ENCODE measurements at places on chromosomes 16 and 17. TPM values are rescaled to one million over a fixed set of nuclear protein-coding genes. Genes with fewer than 3 reads are reported as not detected.

DNA sequence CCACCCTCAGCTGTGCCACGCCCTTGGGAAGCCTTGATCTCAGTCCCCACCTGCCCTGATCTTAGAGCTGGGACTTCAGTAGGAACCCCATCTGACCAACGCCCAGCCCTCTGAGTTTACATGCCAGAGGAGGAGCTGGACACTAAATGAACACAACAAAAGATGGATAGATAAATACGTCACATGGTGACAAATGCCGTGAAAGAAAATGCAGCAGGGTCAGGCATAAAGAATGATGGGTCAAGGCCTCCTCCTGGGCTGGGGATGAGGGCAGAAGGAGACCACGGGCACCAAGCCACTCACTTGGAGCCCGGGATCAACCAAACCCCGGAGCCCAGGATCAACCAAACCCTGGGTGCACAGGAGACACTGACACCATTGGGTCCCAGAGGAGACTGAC, 354.9 kb downstream of the C16orf95 start:
- H3K27me3 ChIP-seq = peaks cover 98% of the 10 kb centered on the region
- no peak for DNase-seq
- no peak overlapping the region for H3K27ac ChIP-seq
- no peak overlapping the region for H3K4me3 ChIP-seq
- H3K4me1 ChIP-seq = no peaks in the 10 kb centered on the region

GRCh38 chr17:34006126-34006525, 249.0 kb upstream of the CCL2 start:
- H3K36me3 ChIP-seq = no peaks in the 10 kb centered on the region
- no peak for DNase-seq
- no peak overlapping the region for H3K27ac ChIP-seq
- no peaks in the 10 kb centered on the region for H3K27me3 ChIP-seq
- H3K4me3 ChIP-seq = no peak overlapping the region

DNA sequence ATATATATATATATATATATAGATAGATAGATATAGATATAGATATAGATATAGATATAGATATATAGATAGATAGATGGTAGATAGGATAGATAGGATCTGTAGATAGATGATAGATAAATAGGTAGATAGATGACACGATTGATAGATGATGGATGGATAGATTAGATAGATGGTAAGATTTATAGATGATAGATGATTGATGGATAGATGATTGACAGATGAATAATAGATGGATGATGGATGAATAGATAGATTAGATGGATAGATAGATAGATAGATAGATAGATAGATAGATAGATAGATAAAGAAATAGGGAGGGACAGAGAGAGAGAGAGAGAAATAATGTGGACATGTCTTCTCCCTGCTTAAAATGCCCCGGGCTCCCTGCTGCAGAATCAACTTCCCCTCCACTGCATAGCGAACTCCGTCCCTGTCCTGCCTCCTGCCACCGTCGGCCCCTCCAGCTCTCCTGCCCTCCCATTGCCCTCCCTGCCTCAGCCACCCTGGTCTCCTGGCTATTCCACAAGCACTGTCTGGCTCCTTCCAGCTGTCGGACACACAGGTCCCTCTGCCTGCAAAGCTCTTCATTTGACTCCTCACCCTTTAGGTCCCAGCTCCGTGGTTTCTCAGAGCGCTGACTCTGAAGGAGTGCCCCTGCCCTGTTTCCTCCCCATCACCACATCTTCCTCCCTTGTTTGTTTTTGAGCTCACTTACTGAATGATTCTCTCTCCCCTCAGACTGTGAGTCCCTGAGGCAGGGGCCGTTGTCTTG, 254.0 kb downstream of the KATNIP start:
- H3K4me1 ChIP-seq = no peaks in the 10 kb centered on the region
- no peaks in the 10 kb centered on the region for H3K36me3 ChIP-seq
- no peak overlapping the region for H3K4me3 ChIP-seq
- no peak for DNase-seq
- no peak overlapping the region for H3K27ac ChIP-seq

The OR1A1 gene
- total RNA-seq = not detected

GRCh38 chr16:47965439-47965838, 190.4 kb downstream of the ABCC12 start:
- peaks cover 49% of the 10 kb centered on the region for H3K27me3 ChIP-seq
- no peak overlapping the region for H3K4me3 ChIP-seq
- no peak overlapping the region for H3K27ac ChIP-seq
- DNase-seq = no peak

DNA sequence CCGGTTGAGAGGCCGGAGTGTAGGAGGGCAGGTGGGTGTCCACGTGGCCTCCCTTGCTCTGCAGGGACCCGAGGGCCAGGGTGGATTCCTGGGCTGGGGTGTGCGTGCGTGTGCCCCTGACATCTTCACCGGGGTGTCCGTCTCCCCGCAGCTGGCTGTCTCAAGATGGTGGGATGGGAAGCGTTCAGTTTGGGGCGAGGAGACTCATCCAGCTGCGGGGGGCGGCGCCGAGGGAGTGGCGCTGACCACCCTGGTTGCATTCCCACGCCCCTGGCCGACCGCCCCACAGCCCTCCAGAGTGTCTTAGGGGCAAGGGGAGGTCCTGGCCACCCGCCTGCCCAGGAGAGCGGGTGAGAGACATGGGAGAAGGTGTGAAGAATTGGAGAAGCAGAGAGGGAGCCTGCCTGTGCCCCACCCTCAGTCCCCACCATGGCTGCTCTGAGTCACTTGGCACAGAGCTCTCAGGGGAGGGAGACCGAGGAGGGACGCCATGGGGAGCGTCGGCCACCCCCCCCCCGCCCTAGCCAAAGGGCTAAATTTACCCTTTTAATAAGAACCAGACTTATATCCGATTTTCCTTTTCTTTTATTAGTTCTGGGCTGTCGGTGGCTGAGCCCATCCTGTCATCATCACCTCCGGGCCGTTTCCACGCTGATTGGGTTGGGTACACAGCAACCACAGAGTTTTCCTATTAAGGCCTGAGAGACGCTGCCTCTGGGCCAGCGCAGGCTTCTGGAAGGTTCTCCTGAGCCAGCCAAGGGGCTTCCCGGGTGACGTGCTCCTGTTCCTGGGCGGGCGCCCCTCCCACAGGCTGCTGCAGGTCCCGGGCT, 22.0 kb downstream of the BAHCC1 start:
- peaks cover 14% of the 10 kb centered on the region for H3K36me3 ChIP-seq
- no peak for DNase-seq
- no peak overlapping the region for H3K27ac ChIP-seq

GRCh38 chr17:44536090-44536953, 21.0 kb upstream of the FZD2 start:
- H3K36me3 ChIP-seq = no peaks in the 10 kb centered on the region
- H3K4me1 ChIP-seq = peaks cover 33% of the 10 kb centered on the region
- H3K27me3 ChIP-seq = peaks cover 22% of the 10 kb centered on the region
- no peak overlapping the region for H3K4me3 ChIP-seq
- no peak for DNase-seq
- H3K27ac ChIP-seq = peak overlapping the region; percentile 7

The EMP2 gene
- 65.9 TPM for total RNA-seq

- peaks cover 10% of the 10 kb centered on the region for H3K27me3 ChIP-seq
- H3K4me3 ChIP-seq = no peak overlapping the region
- H3K4me1 ChIP-seq = peaks cover 10% of the 10 kb centered on the region
- no peaks in the 10 kb centered on the region for H3K36me3 ChIP-seq
- H3K27ac ChIP-seq = peak overlapping the region; percentile 24
These were observed 28.3 kb downstream of the G6PC1 start for GRCh38 chr17:42928714-42929496.

DNA sequence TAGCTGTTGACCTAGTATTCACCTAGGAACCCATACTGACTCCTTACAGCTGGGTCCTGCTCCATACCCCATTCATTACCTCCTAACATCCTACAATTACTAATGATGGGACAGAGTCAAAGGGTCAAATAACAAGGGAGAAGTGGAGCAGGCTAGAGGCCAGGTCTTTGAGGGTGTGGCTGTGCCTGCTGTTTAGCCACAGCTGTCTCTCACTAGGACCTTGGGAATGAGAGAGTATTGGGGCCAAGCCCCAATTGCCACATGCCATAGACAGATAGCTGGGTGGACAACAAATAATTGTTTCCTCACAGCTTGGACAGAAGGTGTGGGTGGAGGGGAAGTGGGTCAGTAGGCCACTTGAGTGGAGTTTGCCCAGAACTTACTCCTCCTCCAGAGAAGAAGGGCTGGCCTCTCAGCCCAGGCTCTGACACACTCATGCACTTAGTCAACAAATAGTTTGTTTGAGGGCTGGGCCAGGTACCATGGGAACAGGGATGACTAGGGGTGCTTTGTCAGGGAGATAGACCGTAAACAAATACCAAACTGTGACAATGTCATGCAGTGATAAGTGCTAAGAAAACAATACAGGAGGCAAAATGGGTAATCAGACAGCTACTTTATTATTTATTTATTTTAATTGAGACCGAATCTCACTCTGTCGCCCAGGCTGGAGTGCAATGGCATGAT, 10.2 kb upstream of the CENPT start:
- H3K4me3 ChIP-seq = peak overlapping the region; percentile 55
- H3K36me3 ChIP-seq = peaks cover 67% of the 10 kb centered on the region
- peaks cover 59% of the 10 kb centered on the region for H3K4me1 ChIP-seq
- no peaks in the 10 kb centered on the region for H3K27me3 ChIP-seq
- H3K27ac ChIP-seq = peak overlapping the region; percentile 98

GRCh38 chr17:76353004-76353598, 615 bp downstream of the PRPSAP1 start:
- peaks cover 30% of the 10 kb centered on the region for H3K36me3 ChIP-seq
- no peaks in the 10 kb centered on the region for H3K27me3 ChIP-seq
- peak overlapping the region; percentile 96 for H3K4me3 ChIP-seq

The RFFL gene
- 29.2 TPM for total RNA-seq

GRCh38 chr16:75482434-75483205, 12.6 kb downstream of the CHST6 start:
- peak; percentile 26 for DNase-seq
- peaks cover 51% of the 10 kb centered on the region for H3K4me1 ChIP-seq
- H3K27ac ChIP-seq = peak overlapping the region; percentile 82

GRCh38 chr16:4976079-4976478, 17.9 kb downstream of the SEC14L5 start:
- H3K4me1 ChIP-seq = no peaks in the 10 kb centered on the region
- H3K36me3 ChIP-seq = no peaks in the 10 kb centered on the region
- no peak overlapping the region for H3K4me3 ChIP-seq
- H3K27ac ChIP-seq = no peak overlapping the region

DNA sequence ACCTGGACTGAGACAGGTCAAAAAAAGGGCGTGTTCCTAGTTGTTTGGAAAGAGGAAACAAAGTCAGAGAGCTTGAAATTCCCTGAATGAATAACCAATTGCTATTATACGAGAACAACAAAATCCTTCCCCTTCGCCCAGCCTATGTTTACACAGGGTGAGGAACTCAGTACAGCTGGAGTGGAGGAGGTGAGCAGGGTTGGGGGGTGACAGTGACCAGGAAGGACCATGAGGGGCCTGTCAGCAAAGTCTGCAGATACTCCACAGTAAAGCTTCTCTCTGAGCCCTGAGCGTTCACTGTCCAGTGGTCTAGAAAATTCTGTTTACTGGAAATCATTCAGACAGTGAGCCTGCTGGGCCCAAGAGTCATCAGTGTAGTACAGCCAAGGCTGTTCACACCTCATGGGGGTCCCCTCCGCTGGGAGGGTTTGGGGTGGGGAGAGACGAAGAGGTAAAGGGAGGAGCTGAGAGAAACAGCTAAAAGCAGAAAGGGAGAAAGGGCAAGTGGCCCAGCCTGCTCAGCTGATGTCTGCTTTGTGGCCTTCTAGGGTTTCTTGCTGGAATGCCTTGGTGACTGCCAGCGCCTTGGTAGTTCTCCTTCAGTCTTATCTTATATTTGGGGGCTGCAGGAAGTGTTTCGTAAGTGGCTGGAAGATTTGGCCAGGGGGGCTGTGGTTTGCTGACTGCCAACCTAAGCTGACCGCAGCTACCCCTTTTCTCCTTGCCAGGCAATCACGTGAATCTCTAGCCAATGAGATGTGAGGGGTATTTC, 5.7 kb downstream of the DUSP3 start:
- no peak overlapping the region for H3K27ac ChIP-seq
- H3K36me3 ChIP-seq = peaks cover 87% of the 10 kb centered on the region
- peaks cover 30% of the 10 kb centered on the region for H3K4me1 ChIP-seq
- DNase-seq = no peak
- H3K4me3 ChIP-seq = no peak overlapping the region

The IRX3 gene
- total RNA-seq = 5.7 TPM

- DNase-seq = no peak
- H3K4me3 ChIP-seq = no peak overlapping the region
- no peak overlapping the region for H3K27ac ChIP-seq
- no peaks in the 10 kb centered on the region for H3K4me1 ChIP-seq
These were observed 24.4 kb downstream of the HS3ST4 start for GRCh38 chr16:25716186-25716585.

The PYCARD gene
- 24.3 TPM for total RNA-seq

DNA sequence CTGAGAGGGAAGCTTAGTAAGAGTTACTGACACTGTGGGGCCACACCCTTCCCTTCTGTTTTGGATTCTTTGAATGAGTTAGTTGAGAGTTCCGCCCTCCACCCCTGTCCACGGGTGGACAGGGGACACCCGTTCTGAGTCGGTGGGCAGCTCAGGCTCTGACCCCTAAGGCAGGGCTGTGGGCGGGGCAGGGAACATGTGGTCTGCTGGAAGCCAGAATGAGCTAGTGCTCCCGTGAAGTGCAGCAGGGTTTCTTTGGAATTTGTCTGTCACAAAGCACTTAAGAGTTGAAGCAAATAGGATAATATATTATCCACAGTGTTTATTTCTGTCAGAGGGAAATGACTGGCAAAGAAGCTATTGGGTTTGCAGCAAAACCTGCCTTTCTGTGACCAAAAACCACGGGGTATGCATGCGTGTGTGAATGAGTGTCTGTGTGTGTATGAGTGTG, 90.1 kb downstream of the CLEC16A start:
- no peak for DNase-seq
- H3K4me1 ChIP-seq = peaks cover 4% of the 10 kb centered on the region
- H3K36me3 ChIP-seq = no peaks in the 10 kb centered on the region
- H3K27ac ChIP-seq = no peak overlapping the region

DNA sequence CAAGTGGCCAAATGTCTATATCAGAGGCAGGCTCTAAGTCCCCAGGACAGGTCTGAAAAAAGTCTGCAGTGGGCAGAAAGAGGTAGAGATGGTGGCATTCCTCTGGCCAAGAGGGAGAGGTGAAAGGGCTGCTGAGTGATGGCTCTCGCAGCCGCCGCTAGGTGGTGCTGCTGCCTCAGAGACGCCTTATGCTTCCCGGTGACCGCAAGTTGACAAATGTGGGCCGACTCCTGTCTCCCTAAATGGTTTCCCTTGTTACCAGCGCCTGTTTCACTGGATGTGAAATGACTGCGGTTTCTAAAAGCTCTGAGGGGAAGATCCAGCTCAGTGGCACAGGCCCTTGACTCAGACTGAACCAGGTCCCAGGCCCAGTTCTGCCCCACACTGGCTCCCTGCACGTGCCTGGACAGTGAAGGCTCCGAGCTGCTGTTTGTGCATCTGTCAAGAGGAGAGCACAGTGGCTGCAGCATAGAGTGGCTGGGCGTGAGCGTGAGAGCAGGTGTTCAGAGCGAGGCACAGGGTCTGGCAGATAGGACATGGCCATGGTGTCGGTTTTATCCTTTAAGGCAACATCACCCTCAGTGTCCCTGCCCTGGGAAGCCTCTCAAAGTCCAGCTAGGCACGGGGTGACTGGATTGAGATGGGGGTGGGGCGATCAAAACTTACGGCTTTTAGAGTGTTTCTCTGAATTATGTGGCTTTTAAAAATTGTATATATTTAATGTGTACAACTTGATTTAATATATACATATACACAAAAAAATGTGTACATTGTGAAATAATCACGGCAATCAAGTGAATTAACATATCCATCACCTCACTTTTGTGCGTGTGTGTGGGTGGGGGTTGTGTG, 19.9 kb downstream of the CLEC16A start:
- no peak overlapping the region for H3K4me3 ChIP-seq
- no peak overlapping the region for H3K27ac ChIP-seq
- DNase-seq = peak; percentile 91
- no peaks in the 10 kb centered on the region for H3K4me1 ChIP-seq
- H3K27me3 ChIP-seq = no peaks in the 10 kb centered on the region

Data from Calu3 (cell line).